Stimulated activated CD4-positive, alpha-beta T cell treated with anti-CD3 and anti-CD28 coated beads, Interleukin-1b, Interleukin-23, amount 100 ng/mL, for 4 hours (primary cell): ENCODE measurements at places on chromosomes 1 and 21.

- no peak for DNase-seq
These were observed 210.0 kb downstream of the GABPA start for GRCh38 chr21:25944672-25945213.

GRCh38 chr1:8443558-8444194 lies 125.8 kb downstream of the SLC45A1 start:
- DNase-seq, result no peak

DNA sequence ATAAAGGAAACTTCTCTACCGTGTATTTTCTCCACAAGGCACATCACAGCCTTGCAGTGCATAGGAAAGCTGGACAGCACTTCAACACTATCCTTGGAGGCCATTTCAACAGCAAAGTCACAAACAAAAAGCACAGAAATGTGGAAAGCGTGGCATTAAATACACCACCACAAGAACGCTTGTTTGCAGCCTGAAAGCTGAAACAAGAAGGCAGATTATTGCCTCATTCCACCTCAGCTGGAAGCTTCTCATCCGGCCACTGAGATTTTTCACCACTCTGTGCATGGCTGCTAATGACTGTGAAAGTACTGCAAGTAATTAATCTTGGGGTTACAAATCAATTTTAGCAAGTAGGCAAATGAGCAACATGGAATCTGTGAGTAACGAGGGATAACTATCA lies 50.9 kb upstream of the GALNT2 start:
- no peak for DNase-seq

GRCh38 chr1:207001492-207002245 lies 30.9 kb downstream of the C1orf116 start:
- DNase-seq, result no peak

- DNase-seq, result no peak
These were observed 90.6 kb upstream of the CACNA1E start for GRCh38 chr1:181392613-181393220.

DNA sequence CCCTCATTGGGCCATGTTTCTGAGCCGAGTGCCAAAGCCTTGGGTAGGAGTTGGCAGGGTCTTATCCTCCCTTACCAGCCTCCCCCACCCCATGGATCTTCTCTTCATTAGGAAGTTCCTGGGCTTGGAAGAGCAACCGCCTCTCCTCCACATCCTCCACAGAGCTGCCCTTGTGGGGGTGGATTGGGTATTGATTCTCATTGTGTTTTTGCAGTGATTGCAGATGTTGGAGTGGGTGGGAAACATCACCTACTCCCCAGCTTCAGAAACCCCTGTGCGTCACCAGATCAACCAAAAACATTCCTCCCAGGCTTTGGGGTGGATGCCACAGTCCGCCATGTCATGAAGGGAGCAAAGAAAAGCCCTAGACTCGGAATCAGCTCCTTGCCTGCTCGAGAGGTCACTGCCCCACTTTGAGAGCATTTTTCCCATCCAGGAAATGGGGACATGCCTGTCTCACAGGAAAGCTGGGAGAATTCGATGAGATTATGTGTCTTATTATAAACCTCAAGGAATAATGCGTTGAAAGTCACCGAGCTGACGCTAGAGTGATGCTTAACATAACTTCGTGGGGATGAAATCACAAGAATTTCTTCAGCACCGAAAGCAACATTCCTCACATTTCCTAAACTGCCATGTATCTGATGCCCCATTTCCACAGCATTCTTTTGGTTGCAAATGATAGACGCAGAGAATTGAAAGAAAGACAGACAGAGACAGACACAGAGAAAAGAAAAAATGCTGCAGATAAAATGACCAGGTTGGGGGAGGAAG lies 44.7 kb upstream of the ZBTB40 start:
- DNase-seq, result no peak

DNA sequence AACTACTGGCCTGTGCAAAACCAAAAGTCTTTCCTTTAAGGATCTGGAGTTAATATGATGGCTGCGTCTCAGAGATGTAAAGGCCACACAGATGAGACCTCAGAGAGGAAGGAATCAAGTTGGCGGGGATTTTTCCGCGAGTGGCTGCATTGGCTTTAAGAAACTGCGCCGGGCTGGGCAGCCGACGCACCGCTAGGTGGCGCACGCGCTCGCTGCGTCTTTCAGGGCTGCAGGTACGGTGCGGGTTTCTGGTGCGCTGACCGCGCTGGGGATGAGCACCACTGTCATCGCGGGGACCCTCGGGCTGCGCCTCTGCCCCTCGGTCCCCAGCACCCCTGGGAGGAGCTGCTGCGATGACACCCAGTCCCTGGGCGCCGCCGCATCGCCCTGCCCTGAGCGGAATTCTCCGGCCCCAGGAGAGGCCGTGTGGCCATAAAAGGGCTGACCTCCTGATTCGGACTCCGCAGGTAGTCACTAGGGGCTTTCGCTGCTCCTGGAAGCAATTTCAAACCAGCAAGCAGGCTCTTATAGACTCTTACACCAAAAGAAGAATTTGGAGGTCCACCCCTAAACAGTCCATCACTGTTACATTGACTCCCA lies 241.0 kb downstream of the KCNJ6 start:
- peak; percentile 40 for DNase-seq

- no peak for DNase-seq
These were observed 235.4 kb downstream of the CENPF start for GRCh38 chr1:214838351-214838750.

- no peak for DNase-seq
These were observed at the start of gene KCNK2 for GRCh38 chr1:215082532-215083382. TSS of gene KCNK2 (plus strand) at chr1:215082737. CDS start at chr1:215083386, 649 bp downstream.

DNA sequence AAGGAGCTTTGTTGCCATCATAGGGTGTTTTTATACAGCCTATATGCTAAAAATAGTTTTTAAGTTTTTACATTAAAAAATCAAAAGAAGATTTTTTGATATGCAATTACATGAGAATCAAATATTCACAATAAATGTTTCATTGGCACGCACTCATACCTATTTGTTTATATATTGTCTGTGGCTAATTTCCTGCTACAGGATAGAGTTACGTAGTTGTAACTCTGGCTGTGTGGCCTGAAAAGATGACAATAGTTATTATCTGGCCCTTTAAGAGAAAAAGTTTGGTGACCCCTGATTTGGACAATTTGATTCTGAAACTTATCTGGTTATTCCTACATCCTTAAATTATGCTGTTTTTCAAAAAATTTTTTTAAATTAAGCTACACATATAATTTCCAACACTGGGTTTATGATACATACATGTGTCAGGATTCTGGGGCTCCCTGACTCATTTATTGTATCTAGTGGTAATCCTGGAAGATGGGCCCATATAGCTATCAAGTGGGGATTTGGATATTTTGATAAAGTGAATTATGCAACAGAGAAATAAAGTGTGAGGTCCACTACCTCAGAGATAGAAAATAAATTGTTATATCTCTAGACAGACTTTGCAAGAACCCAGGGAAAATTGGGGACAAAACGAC lies 370.2 kb upstream of the LYPLAL1 start:
- no peak for DNase-seq

- DNase-seq, result peak; percentile 54
These were observed 77.9 kb downstream of the ADARB1 start for GRCh38 chr21:45152265-45152746.

DNA sequence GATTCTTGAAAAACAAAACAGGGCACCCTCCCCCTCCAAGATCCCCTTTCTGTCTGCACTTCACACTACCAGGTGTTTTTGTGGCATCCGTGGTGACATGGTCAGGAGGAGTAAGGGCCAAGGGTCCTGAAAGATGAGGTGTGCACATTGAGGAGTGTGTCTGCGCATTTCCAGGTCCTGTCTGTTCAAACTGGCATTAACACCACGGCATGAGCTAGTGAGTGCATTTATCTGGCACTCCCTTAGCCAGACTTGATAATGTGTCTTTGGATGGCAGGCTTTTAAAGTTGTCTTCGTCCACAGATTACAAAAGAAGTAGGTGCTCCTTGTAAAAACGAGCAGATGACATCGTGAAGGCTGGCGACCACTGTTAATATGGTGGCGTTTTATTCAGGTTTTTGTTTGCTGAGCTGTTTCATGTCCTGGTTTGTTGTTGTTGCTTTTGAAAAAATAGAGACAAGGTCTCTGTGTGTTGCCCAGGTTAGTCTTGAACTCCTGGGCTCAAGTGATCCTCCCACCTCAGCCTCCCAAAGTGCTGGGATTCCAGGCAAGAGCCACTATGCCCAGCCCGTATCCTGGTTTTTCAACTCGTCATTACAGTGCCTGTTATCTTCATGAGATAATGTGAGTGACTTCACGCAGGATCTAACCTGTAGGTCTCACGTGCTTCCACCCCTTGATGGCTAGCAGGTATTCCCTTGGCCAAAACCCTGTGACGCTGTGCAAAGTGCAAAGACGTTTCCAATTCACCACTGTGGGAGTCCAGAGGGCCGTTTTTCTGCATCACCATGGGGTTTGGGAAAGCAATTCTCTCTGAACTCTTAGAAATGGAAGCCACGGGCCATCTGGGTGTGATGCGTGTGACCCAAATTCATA lies 4.2 kb downstream of the TMEM51 start:
- DNase-seq, result no peak

DNA sequence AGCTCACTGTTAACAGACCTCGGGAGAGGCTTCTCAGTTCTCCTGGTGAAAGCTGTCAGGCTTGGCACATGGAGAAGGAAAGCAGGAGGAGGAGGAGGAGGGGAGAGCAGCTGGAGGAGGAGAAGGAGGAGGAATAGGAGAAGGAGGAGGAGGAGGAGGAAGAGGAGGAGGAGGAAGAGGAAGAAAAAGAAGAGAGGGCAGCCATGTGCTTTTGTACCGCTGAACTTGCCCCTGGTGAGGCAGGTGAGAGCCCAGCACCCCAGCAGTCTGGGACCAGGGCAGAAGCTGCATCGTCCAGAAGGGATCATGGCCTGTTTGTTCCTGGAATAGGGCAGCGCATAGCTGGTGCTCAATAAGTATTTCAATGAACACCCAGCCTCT lies 21.3 kb upstream of the GRHL3 start:
- DNase-seq, result no peak

GRCh38 chr1:234942879-234943506 lies 185.6 kb downstream of the TOMM20 start:
- no peak for DNase-seq

- DNase-seq, result no peak
These were observed 297.0 kb upstream of the SNX7 start for GRCh38 chr1:98364544-98364943.

- DNase-seq, result no peak
These were observed 7.7 kb upstream of the LMNA start for GRCh38 chr1:156106624-156107488.

DNA sequence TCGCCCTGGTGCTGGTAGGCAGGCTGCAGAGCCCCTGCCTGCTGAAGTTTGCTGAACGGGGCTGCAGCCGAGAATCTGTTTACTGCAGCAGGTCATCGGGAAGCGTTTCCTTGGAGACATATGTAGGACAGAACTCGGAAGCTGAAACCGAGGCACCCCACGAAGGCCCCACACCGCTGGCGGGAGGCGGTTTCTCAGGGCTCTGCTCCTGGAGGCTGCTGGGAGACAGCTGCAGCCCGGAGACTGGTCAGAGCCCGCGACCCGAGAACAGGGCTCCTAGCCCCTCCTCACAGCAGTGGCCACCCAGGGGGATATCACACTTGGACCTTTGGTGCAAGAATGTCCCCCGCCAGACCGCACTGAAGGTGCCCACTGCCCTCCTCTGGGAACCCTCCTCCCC lies 12.7 kb upstream of the PLCH2 start:
- DNase-seq, result no peak

- DNase-seq, result no peak
These were observed 7.6 kb downstream of the FAM151A start for GRCh38 chr1:54615531-54616279.

DNA sequence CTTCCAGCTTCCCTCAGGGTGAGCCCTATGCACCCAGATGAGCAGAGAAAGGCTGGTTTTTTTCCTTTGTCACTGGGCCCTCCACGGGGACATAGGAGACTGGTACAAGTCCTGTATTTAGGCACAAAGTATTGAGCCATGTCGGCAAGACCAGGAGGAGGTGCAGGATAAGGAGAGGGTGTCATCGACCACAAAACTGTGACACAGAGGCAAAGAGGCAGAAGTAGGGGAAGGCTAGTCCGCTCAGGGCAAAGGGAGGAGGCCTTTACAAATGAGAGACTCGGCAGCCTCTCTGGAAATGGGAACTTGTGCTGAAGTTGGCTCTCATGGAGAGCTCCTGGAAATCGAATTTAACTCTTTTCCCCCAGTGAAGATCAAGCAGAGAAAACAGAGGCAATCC lies 70.7 kb upstream of the CAMK1G start:
- DNase-seq, result no peak
